ENCODE measurements at places on chromosomes 5 and 9. TPM values are rescaled to one million over a fixed set of nuclear protein-coding genes. Genes with fewer than 3 reads are reported as not detected.

GRCh38 chr9:34685591-34685990 is 5.5 kb downstream of the CCL19 start:
- H3K27ac ChIP-seq, result no peak overlapping the region
- H3K36me3 ChIP-seq, result no peaks in the 10 kb centered on the region
- no peak for DNase-seq

DNA sequence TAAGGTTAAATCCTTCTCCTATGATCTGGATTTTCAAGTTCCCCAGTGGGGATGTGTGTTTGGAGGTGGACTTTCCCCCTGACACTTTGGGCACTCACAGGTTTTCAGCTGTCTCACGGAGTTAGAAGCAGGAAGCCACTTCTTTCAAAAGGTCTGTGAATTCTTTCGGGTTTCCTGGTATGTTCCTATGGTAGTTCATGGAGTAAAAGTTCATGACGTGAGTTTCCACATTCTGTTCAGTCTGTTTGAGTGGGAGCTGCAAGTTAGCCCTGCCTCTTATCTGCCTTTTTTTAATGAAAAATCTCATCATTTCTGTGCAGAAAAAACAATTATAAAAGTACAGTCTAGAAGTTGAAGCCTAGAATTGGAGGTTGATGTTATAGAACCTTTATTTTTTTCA is 24.9 kb upstream of the SNCAIP start:
- 0 out of 2 replicates have a peak, but pooled peaks cover 7% of the 10 kb centered on the region for H3K4me1 ChIP-seq
- 0 out of 2 replicates have a peak, but pooled peaks cover 2% of the 10 kb centered on the region for H3K27me3 ChIP-seq
- no peak overlapping the region for H3K4me3 ChIP-seq
- no peak for DNase-seq
- no peak overlapping the region for H3K27ac ChIP-seq

GRCh38 chr5:100448111-100448528 is 87.1 kb upstream of the FAM174A start:
- no peaks in the 10 kb centered on the region for H3K27me3 ChIP-seq
- H3K36me3 ChIP-seq, result no peaks in the 10 kb centered on the region
- no peak overlapping the region for H3K4me3 ChIP-seq
- H3K4me1 ChIP-seq, result no peaks in the 10 kb centered on the region
- H3K27ac ChIP-seq, result no peak overlapping the region
- no peak for DNase-seq

- no peak for DNase-seq
- no peaks in the 10 kb centered on the region for H3K27me3 ChIP-seq
- no peak overlapping the region for H3K27ac ChIP-seq
- no peaks in the 10 kb centered on the region for H3K4me1 ChIP-seq
- no peaks in the 10 kb centered on the region for H3K36me3 ChIP-seq
Measured at GRCh38 chr5:10036136-10036815, 213.4 kb downstream of the ATPSCKMT start.

DNA sequence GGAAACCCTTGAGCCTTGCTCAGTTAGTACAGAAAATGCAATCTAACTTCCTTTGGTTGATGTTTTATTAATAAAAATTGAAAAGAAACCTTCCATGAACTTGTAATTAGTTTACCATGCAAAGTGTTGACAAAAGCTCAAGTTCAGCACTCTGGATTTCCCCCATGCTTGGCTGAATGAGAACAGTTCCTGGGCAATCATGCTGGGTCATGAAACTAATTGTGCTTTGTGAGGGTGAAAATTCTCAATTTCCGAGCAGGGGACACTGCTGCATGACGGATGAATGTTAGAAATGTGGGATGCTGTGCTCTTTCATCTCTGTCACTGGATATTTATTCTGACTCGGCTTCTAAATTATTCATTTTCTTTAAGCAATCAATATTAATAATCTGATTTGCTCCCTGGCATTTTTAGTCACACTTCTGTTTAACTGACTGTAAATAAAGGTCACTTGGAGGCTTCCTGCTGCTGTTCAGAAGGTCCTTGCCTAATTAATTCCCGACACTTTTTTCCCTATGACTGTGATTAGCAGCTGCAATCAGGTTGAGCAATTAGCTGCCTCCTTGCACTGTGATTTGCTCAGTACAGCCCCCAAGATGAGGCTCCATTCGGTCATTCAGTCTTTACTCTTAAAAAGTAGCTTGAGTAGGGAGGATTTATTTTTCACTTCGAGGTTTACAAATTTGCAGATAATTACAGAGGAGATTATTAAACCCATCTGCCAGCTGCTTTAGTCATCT is 678.1 kb upstream of the ZNF608 start:
- H3K4me1 ChIP-seq, result no peaks in the 10 kb centered on the region
- no peak overlapping the region for H3K27ac ChIP-seq

Gene SLC27A6
- 3.2 TPM for total RNA-seq

Measured in SJSA1 (cell line).